ENCODE measurements at places on chromosomes 12 and 14.

- no peak for DNase-seq
Measured at GRCh38 chr12:27463511-27464219, 17.1 kb downstream of the SMCO2 start.

- DNase-seq = no peak
Measured at GRCh38 chr12:109476807-109477184, 304 bp downstream of the KCTD10 start.

- no peak for DNase-seq
Measured at GRCh38 chr14:75247286-75247922, 31.2 kb upstream of the FOS start.

GRCh38 chr14:70753518-70753953 is 55.8 kb downstream of the MAP3K9 start:
- no peak for DNase-seq

DNA sequence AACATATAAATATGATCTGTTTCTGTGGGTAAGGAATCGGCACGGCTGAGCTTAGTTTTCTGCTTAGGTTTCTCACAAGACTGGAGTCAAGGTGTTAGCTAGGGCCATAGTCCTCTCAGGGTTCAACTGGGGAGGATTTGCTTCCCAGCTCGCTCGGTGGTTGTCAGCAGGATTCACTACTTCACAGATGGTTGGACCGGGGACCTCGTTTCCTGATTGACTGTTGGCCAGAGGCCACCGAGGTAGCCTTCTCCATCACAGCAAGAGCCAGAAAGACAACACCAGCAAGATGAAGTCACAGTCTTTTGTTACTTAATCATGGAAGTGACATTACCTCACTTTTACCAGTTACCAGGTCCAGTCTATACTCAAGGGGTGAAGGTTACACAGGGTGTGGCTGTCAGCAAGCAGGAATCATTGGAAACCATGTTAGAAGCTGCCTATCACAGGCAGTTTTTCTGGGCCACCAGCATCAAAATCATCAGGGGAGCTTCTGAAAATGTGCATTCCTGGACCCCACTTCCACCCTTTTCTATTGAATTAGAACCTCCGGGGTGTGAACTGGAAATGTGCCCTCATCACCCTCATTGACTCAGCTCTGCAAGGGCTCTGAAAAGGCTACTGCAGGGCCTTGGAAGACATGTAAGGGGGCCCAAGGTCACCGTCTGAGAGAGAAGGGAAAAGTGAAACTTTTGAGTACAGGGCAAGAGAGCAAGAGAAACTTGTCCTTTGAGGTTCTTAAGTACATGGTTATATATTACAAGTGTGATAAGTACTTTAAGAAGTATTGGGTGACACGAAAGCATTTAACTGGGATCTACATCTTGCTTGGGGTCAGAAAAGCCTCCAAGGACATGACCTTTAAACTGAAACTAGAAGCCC is 10.9 kb downstream of the COPS7A start:
- DNase-seq = no peak

DNA sequence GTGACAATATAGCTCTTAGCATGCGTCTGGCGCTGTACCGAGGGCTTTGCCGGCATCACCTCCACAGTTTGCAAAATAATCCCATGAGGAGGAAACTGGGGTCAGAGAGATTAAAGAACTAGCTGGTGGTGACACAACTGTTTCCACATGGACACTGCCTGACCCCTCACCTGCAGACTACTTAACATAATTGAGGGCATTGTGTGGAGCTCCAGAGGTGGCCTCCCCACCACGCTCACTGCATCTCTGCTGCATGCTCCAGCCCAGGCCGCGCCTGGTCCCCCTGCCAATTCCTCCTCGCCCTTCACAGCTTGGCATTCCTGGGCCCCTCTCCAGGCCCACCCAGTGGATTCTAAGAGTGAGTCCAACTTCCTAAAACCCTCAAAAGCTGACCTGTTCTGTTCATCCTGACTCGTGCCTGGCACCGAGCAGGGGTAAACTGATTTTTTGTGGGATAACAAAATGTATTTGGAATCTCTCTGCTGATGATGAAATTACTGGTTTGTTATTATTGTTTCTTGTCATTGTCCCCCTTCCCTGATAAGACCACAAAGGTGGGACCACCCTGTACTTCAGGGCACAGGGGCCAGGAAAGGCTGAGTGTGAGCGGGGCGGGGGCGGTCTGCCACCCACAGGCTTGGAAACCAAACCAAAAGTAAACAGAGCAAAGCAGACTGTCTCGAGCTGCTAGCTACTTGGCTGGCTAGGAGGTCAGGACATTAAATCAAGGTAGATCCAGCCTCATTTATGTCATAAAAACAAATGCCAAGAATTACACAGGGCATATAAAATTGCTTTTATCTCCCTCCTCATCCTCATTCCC is 40.6 kb downstream of the CHGA start:
- DNase-seq = no peak

DNA sequence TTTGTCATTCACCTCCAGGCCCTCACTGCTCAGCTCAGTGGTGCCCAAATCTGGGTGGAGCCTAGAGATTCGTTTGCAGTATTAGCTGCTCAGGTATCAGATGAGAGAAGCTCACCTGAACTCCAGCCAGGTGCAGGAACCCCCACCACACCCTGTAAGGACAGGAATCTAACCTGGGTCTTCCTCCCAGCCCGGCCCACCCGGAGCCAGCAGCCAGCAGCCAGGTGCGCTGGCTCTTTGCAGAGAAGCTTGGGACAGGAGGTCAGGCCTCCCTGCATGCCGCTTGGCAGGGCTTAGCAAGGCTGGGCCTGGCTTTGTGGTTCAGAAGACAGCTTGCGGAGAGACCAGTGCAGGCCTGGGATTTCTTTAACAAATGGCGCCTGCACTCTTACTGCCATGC is 125.6 kb upstream of the MYL2 start:
- no peak for DNase-seq

- peak; percentile 97 for DNase-seq
Measured at GRCh38 chr12:124411281-124411878, 116.5 kb downstream of the RFLNA start.

- DNase-seq = no peak
Measured at GRCh38 chr14:68633131-68633991, 159.5 kb downstream of the ZFP36L1 start.

GRCh38 chr14:65346895-65347294 is 65.6 kb upstream of the FUT8 start:
- no peak for DNase-seq

DNA sequence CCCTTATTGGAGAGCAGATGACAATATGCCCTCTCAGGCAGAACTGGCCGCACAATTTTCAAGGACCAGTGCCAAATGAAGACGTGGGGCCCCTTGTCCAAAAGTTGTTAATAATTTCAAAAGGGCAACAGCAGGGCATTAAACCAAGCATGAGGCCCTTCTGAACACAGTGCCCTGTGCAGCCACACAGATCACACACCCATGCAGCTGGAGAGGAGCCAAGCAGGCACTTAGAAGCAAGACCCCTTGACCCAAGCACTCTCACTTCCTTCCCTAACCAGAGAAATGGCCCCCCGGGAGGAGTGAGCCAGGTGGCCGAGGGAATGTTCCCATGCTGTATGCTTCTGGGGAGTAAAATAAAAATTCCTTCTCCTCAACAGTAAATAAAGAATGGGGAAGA is 114.0 kb upstream of the TMPO start:
- no peak for DNase-seq

GRCh38 chr12:29534935-29535334 is 37.4 kb upstream of the OVCH1 start:
- DNase-seq = no peak

GRCh38 chr14:76647697-76648298 is 113.5 kb upstream of the VASH1 start:
- peak; percentile 45 for DNase-seq

- DNase-seq = no peak
Measured at GRCh38 chr12:14946162-14946561, 7.8 kb upstream of the ERP27 start.

- DNase-seq = no peak
Measured at GRCh38 chr14:24078146-24078545, 6.8 kb downstream of the CPNE6 start.

DNA sequence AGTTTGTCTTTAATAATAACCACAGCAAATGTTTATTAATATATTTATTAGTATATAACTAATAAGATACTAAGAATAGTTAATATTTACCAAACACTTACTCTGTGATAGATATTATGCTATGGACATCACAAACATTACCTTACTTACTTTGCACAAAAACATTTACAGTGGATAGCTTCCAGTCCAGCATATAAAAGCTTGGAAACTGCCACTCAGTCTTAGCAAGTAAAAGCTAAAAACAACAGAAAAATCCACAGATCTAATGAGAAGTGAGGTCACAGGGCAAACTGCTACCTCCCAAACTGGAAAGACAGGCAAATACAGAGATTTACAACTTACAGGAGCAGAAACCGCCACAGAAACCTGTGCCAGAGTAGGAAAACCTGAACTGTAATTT is 99.8 kb downstream of the METTL25 start:
- DNase-seq = no peak

DNA sequence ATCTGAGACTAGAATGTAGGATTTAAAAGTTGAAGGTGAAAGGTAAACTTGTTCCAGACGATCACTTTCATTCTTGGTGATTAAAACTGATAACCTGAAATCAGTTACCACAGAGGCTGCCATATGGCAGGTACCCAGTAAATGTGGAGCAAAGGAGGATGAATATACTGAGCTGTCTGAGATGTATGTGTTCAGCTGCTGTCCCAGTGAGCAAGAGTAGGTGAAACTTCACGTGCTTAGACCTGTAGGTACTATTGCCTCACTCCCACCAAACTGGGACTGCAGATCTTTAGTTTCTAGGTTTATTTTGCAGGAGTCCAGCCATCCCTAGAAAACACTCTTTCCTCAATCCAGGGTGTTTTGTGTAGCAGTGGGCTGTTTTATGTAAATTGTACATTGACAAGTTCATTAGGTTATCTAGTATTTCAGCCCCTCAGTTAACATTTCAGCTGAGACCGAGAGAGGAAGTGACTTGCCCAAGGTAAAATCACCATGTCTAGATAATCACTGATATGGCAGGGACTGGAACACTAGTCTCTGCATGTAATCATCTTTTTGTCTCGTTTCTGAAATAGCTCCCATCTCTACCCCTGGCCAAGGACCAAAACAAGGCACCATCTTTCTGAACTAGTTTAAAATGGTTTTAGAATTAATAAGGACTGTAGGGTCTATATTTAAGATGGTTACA is 62.7 kb downstream of the ATG14 start:
- no peak for DNase-seq

DNA sequence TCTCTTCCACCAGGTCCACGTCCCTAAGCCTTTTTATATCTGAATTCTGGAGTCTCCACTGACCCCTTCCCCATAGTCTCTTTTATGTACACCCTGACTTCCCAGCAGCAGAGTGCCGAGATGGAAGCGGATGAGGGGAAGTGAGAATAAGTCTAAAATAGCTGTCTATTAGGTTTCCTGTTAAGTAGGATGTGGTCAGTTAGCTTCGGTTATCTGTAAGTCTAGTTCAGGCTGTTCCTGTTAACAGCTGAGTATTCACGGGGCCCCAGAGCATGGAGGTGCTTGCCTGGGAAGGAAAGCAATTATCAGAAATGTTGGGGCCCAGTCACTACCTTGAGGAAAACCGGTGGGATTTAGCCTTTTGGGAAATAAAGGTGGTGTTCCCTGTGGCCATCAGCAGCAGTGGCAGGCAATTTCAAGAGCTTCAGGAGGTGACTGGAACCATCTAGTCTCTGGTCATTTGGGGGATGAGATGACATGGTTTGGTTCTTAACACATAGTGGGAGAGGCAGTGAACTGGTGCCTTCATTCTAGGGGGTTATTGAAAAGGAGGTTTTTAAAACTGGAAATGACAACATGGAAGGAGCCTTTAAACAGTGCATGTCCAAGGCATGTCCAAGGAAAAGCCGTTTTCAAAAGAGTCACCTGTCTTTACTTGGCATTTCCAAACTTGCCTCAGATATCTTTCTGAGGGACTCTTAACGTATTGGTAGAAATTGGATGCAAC is 21.8 kb downstream of the CHST11 start:
- DNase-seq = no peak

DNA sequence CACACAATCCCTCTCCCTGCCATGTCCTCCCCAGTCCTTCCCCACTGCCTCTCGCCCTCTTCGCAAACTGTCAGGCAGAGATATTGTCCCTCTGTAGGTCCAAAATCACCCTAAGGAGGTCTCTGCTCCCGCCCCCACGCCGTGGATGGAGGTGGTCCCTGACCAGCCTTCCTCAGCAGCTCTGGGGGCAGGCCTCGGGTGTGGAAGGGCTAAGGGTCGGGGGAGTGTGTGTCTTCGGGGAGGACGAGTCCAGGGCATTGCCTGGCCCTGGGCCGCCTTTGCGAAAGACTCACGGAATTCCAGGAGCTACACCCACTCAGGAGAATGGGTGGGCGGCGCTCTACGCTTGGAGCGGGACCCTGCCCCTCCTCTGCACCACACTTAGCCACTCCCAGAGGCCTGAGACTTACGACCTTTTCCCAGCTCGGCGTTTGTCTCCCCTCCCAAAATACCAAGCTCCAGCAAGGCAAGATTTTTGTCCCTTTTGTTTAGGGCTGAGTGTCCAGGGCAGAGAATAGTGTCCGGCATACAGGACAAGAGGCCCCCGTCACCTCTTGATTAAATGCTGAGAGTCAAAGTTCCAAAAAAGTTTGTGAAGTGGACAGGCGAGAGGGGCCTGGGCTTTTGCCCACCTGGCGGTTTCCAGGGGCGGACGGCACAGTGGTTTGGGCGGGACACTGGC is 881 bp downstream of the PYGL start:
- DNase-seq = peak; percentile 69

DNA sequence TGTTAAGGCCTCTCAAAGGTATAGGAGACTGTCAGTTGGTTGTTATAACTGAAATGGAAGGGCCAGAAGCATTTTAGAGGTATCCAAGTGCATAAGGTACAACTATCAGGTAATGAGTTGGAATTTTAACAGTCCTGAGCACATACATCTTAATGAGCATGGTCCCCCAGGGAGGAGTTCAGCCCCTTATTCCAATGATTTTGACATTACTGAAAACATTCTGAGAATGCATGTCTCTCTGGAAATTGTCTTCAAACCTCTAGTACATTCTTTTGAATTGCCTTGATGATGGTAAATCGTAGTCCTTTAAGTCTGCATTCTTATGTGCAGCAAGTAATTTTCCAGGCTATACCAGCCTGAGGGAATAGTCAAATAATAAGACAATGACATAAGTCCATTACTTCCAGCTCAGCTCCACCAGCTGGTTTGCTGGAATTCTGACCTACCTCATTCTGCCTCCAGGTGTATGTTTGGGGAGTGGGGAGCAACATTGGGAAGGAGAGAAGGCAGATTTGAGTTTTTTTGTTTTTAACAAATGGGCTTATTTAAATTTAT is 239.2 kb downstream of the MSRB3 start:
- no peak for DNase-seq

DNA sequence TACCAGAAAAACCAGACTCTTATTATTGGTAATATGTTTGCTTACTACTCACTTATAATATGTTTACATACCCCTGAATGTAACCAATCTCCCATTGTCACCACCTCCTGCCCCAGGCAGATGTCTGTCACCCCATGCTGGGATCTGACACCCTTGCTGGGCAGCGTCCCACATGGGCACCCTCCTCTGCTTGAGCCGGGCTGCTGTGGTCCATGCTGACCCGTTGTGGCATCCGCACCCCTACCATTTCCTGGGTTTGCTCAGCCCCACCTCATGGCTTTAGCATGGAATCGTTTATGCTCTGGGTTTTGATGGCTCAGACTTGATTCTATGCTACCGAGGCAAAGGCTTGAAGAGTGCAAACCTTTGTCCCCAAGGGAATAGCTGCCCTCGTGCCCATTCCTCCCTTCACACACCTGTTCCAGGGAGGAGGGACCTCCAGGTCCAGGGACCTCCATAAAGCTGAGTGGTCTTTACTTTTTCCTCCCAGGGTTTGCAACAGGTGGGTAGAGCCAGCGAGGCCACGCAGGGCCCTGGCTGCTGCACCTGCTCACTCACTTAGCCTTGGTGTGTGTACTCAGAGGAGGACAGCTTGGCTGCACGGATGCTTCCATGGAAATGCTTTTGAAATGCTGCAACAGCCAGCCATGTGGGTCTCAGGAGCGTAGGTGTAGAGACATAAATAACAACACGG is 68.7 kb downstream of the PRMT8 start:
- no peak for DNase-seq
